ENCODE measurements at places on chromosomes 1 and 21.

GRCh38 chr1:83102630-83103071 lies 896.3 kb downstream of the TTLL7 start:
- DNase-seq, result peak; percentile 90

- no peak for DNase-seq
Observed at GRCh38 chr1:29466258-29466657, 229.9 kb downstream of the PTPRU start.

- no peak for DNase-seq
Observed at GRCh38 chr1:38784452-38785284, 74.9 kb downstream of the RRAGC start.

- peak; percentile 65 for DNase-seq
Observed at GRCh38 chr1:173405834-173406233, 71.3 kb upstream of the PRDX6 start.

DNA sequence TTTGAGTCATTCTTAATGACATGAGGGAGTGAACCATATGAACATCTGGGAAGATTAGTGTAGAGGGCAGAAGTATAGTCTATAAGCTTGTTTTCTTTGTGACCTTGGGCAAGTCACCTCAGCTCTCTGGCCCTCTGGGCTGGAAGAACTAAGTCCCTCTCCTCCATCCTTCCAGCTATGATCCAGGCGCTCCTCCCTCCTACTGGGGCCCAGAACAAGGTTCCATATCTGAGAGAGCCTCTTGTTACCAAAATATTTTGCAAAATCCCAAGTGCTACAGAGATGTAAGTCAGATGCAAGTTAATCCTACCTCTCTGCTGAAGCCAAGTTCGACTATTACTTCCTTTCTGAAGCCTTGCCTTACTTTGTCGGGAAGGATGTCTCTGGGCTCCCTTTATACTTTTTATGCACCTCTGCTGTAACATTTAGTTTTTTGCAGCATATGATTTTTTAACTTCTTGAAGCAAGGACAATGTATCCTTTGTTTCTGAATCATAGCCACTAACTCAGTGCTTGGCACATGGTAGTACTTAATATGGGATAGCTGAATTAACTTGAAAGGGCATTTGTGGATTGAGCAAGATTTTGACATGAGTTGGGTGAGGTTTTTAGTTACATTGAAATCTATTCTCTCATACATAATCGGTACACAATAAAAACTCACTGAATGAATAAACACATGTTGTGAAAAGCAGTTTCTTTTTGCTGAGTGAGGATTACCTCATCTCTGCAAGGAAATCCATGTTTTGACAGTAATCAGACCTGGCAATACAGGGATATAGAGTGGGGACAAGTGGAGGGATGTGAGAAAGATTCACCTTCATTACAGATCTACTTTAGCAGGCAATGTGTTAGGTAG lies 54.7 kb upstream of the BEND5 start:
- no peak for DNase-seq

DNA sequence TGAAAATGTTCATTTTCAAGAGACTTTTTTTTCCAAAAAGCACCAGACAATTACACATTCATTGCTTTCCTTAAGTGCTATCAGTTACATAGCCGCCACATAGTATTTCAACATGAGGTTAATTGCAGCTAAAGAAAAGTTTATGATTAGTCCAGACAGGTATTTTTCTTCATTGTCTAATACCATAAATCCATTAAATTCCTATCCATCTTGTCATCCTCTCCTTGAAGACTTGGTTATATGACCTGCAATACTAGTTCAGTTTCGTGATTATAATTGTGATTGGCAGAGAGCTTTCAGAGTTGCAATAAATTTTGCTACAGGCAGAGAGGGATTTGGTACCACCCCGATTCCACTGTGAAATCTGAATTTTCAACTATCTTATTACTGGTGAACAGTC lies 437.7 kb downstream of the GPATCH2 start:
- DNase-seq, result no peak

- DNase-seq, result no peak
Observed at GRCh38 chr1:236292425-236292824, 10.7 kb upstream of the ERO1B start.

GRCh38 chr21:39441502-39442475 lies 3.8 kb downstream of the LCA5L start:
- peak; percentile 41 for DNase-seq

DNA sequence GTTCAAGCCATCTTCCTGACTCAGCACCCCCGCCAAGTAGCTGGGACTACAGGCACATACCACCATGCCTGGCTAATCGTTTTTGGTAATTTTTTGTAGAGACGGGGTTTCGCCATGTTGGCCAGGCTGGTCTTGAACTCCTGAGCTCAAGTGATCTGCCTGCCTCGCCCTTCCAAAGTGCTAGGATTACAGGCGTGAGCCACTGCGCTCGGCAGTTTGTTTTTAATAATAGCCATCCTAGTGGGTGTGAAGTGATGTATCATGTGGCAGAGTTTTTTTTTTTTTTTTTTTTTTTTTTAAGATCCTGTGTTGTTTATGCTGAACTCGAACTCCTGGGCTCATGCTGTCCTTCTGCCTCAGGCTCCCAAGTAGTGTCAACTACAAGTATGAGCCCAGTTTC lies 51.8 kb downstream of the SPEN start:
- DNase-seq, result no peak

- DNase-seq, result no peak
Observed at GRCh38 chr1:7222695-7223015, 437.4 kb downstream of the CAMTA1 start.

GRCh38 chr21:43881283-43881682 lies 16.3 kb downstream of the AGPAT3 start:
- no peak for DNase-seq

- no peak for DNase-seq
Observed at GRCh38 chr1:11813021-11813420, 7.0 kb downstream of the CLCN6 start.

GRCh38 chr1:163298365-163298764 lies 23.4 kb upstream of the NUF2 start:
- DNase-seq, result no peak

GRCh38 chr1:32404946-32405345 lies 10.7 kb upstream of the BSDC1 start:
- peak; percentile 72 for DNase-seq

DNA sequence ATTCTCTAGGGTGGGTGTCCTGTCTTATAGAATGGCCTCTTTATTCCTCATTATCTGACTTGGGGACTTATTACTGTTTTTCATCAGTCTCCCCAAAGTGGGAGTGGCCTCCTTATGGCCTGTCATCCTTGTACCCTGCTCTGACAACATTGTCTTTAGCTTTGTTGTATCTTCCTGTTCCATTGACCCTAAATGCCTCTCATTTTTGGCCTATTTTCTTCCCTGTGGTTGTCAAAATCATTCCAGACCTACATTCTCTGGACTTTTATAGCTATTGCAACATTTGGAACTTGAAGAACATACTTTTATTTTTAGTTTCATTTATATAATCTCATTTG lies 9.7 kb downstream of the SFT2D2 start:
- peak; percentile 38 for DNase-seq

DNA sequence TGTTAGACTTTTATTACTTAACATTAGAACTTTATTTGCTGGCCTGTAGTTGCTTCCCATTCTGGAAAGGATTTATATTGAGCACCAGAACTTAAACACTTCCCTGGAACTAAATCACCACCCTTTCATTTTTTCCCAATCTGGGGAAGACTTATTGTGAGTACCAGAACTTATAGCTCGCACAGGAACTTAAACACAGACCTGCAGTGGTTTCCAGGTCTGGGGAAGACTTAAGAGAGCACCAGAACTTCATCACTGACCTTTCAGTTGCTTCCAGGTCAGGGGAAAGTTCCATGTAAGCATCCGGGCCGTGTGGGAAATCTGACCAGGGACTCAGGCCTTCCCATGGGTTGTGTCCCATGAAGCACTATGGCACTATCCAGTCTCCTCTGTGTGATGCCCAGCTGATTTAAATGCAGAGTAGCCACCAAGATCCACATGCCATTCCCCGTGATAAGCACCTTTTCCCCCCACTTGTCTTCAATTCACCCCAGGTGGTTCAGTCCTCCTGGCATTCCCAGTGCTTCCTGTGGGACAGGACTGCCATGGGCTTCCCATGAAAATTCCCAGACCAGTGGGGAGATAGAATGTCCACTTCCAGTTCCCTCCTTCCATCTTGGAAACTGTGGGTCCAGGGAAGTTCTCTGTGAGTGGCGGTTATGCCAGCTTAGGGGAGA lies 48.9 kb downstream of the C4BPA start:
- DNase-seq, result no peak

DNA sequence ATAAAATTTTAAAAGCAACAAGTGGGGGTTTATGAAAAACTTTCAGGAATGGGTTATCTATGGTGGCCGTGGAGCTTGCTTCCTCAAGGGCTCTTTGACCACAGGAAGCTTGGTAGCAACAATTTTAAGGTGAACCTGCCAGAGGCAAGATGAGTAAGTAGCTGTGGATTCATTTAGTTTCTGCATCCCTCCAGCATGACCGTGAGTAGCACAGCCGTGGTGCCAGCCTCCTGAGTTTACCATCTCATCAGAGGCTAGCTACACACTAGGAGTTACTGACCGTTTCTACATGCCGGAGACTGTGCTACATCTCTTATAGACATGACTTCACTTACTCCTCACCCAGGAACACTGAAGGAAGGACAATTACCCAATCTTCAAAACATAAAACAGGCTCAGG lies 30.1 kb upstream of the PLEKHG5 start:
- DNase-seq, result peak; percentile 16

DNA sequence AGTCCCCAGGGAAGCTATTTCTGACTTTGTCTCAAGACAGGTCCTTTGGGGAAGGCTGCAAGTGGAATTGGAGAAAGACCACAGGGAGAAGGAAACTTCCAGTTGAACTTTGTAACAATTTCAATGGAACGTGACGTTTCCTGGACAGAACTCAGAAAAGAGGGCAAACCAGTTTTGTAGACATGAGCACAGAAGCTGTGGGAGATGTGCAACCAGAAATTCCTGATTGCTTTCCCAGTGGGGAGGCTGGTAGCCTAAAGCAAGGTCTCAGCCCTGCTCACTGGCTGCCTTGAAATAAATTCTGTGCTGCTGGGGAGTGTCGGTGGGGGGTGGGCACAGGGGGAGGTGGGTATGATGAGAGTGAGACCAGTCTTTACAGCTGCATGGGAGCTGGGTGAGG lies 1206.7 kb upstream of the ADGRL2 start:
- no peak for DNase-seq

GRCh38 chr1:195970209-195970608 lies 638.0 kb downstream of the KCNT2 start:
- DNase-seq, result no peak

DNA sequence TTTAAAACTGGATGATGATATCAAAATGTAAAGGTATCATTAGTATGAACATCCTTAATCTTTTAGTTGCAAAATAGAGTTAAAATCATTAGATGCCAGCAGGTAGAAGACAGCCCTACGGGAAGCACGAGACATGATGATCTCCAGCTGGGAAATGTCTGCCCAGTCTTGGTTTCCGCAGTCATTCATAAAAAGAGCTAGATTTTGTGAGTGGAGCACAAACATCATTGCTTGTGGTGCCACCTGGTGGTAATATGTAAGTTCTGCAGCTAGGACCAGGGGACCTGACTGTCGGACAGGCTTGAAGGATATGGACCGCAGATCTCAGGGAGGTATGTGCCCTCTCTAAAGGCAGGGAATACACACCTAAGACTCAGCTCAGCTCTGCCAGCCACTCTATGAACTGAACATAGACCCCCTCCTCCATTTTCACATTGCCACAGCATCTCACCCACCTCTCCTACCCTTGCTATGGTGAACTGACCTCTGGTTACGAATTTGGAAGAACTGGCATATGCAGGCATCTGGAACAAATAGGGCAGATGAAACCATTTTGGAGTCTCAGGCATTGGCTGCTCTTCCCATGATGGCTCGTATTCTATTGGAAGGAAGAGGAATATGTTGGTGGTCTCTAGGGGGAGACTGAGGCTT lies 9.2 kb downstream of the FCMR start:
- DNase-seq, result peak; percentile 80

DNA sequence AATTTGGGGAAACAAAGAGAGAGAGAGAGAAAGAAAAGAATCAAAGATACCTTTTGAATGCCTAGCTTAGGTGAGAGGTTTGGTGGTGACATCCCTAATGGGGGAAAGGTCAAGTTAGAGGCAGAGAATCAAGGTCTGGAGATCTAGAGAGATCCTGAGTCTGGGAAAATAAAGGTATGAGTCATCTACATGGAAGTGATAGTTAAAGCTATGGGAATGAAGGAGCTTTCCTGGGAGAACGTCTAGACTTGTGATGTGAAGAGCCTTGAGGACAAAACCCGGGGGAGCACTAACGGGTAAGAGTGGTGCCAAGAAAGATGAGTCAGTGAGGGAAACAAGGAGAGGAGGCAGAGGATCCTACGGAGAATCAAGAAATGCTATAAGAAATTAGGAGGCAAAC lies 110.8 kb upstream of the RUNX1 start:
- DNase-seq, result peak; percentile 92

GRCh38 chr1:192739476-192740184 lies 69.2 kb upstream of the RGS2 start:
- DNase-seq, result no peak

DNA sequence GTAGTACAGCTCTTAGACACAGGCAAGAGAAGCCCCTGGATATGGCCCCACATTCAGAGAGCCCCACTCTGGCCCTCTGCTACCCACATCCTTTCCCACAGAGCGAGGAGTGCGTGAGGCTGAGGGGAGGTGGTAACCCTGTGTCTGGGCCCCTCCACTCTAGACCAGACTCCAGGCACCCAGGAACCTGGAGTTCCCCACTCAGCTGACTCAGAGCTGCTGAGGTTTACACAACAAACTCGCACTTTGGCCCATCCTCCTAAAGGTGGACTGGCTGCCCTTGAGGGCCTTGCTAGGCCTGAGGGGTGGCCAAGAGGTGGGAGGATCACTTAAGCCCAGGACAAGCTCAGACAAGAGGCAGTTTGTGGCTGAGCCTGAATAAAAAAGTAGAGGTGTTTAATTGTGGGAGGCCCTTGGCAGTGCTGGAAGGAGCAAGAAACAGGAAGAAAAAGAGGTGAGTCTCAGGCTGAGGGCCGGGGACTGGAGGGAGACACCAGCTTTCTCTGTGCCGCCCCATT lies 10.7 kb downstream of the MR1 start:
- DNase-seq, result no peak

DNA sequence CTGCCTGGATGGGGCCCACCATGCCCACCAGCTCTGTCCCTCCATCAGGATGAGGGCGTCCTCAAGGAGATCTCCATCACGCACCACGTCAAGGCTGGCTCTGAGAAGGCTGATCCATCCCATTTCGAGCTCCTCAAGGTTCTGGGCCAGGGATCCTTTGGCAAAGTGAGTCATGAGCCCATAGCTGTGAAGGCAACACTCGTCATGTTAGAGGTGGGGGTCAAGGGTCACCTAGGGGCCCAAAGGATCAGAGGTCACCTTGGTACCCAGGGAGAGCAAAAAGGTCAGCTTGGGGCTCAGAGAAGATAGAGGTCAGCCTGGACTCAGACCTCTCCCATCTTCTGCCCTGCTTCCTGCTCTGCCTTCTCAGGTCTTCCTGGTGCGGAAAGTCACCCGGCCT lies 17.3 kb downstream of the RPS6KA1 start:
- DNase-seq, result no peak

- DNase-seq, result no peak
Observed at GRCh38 chr21:16978309-16978895, 534.4 kb upstream of the CXADR start.

- no peak for DNase-seq
Observed at GRCh38 chr1:10833630-10834557, 37.4 kb upstream of the CASZ1 start.
